ENCODE measurements at places on chromosomes 5 and 9. TPM values are rescaled to one million over a fixed set of nuclear protein-coding genes. Genes with fewer than 3 reads are reported as not detected.

- no peak for DNase-seq
Observed at GRCh38 chr9:117413346-117414219, 1.3 kb downstream of the ASTN2 start.

RECK gene
- 50.8 TPM for total RNA-seq

TAF11L6 gene
- not detected for total RNA-seq

SQSTM1 gene
- total RNA-seq = 90.7 TPM

CDH9 gene
- not detected for total RNA-seq

GRCh38 chr9:99003308-99003707 lies 59.6 kb downstream of the COL15A1 start:
- no peak for DNase-seq

IRGM gene
- total RNA-seq = 0.39 TPM

DNA sequence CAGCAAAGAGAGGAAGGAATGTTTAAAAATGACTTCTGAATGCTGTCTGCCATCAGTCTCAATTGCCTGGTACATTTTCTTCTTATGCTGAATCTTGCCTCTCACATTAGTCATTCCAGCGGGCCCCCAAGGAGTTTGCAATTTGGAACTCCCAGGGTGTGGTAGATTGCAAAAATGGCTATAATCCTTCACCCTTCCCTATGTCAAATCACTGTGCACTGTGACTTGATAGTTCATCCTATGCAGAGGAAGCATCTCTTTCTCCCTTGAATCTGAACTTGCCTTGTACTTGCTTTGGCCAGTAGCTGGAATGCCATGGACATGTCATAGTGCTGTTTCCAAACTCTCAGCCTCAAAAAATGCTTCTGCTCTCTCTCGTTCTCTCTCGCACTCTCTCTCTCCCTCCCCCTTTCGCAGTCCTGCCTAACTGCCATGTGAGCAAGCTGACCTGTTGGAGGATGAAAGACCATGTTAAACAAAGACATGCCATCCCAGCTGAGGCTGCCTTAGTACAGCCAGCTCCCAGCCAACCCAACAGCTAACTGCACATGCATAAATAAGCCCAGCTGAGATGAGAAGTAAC lies 284.0 kb upstream of the TLE4 start:
- DNase-seq = no peak

- no peak for DNase-seq
Observed at GRCh38 chr9:137084526-137084925, 2.3 kb upstream of the MAN1B1 start.

DNA sequence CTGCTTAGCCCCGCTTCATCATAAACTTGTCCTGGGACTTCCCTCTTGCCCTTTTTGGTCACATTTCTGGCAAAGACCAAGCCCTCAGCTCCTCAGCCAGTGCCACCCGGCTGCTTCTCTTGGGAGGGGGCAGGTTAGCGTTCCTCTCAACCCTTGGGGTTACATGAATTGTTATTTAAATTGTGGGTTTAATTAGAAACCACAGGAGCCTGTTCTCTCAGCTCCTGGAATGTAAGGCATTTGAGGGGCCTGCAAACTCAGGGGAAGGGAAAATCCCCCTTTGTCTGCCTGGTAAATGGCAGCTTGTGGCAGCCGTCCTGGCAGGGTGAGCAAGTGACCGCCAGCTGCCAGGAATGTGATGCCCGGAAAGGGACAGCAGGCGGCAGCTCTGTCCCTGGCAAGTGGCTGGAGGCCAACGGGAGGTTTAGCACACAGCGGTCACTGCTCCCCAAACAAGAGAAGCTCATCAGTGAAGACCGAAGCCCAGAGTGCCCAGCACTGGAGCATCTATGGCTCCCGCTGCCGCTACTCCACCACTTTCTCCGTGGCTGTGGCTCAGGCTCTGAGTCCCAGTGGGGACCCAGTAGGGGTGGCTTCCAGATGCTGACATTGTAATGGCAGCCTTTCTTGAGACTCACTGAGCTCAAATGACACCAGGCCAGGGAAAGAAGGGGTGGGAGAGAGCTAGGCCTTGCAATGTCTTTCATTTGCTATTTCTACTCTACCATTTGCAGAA lies 51.7 kb downstream of the SHB start:
- DNase-seq = peak; percentile 48

DNA sequence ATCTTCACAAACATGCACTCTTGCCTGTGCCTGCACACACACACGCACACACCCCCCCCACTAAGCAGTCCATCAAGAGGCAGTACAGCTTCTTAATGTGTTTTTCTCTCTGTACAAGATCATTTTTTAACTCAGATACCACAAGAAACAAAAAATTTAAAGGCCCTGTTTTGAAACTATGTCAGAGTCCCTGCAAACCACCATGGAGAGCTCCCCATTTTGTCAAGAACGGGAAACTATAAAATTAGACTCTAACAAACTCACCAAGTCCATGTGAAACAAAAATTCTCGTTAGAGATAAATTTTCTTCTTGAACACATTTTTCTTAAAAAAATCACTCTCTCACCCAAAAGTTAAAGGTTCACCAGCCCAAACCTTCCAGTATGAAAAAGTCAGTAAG lies 86.3 kb downstream of the ELAVL2 start:
- peak; percentile 1 for DNase-seq

NR5A1 gene
- total RNA-seq = not detected
